ENCODE measurements at places on chromosomes 16 and 17.

GRCh38 chr16:75258807-75259141 lies 7.3 kb upstream of the BCAR1 start:
- no peak for DNase-seq

DNA sequence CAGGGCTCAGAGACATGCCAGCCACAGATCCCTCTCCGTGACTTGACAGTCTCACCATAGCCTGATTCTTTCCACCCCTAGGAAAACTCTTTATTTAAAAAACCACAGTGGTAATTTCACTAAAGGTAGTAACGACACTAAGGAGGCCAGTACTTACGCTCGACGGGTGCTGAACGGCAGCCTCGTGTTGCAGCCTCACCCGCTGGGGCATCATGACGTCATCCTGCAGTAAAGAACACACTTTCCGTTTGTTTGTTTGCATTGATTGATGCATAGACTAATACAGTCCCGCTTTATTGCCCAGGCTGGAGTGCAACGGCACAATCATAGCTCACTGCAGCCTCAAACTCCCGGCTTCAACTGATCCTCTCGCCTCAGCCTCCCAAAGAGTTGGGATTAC lies 65.1 kb upstream of the METRNL start:
- DNase-seq = no peak

GRCh38 chr16:31888735-31889134 lies 15.1 kb downstream of the ZNF267 start:
- no peak for DNase-seq

- DNase-seq = no peak
These were observed 6.5 kb downstream of the KRT14 start for GRCh38 chr17:41580244-41580575.

GRCh38 chr16:57786632-57787518 lies 15.4 kb downstream of the KIFC3 start:
- DNase-seq = no peak

GRCh38 chr17:13273806-13274205 lies 256.0 kb upstream of the ELAC2 start:
- no peak for DNase-seq
